Muscle of back (tissue), 13 donors: ENCODE measurements at places on chromosomes 1 and 21. TPM values are rescaled to one million over a fixed set of nuclear protein-coding genes. Genes with fewer than 3 reads are reported as not detected.

TNFSF18 gene
- 0.08 TPM for polyA plus RNA-seq

VHLL gene
- polyA plus RNA-seq, result not detected

S100A9 gene
- polyA plus RNA-seq, result 10.0 TPM

PKP1 gene
- polyA plus RNA-seq, result 1.9 TPM

TSPAN1 gene
- polyA plus RNA-seq, result 0.69 TPM

HFM1 gene
- polyA plus RNA-seq, result 1.2 TPM

ELF3 gene
- 0.27 TPM for polyA plus RNA-seq

CFAP126 gene
- polyA plus RNA-seq, result 0.38 TPM

CELA2A gene
- polyA plus RNA-seq, result not detected

NBPF10 gene
- 1.6 TPM for polyA plus RNA-seq

PLA2G4A gene
- polyA plus RNA-seq, result 3.4 TPM

C1QC gene
- polyA plus RNA-seq, result 47.9 TPM

WDR64 gene
- 0.34 TPM for polyA plus RNA-seq

TSTD1 gene
- 21.8 TPM for polyA plus RNA-seq

AMPD2 gene
- 41.4 TPM for polyA plus RNA-seq

CHIT1 gene
- 0.74 TPM for polyA plus RNA-seq

KRTAP19-3 gene
- not detected for polyA plus RNA-seq

AXDND1 gene
- 0.17 TPM for polyA plus RNA-seq

CHAF1B gene
- polyA plus RNA-seq, result 4.0 TPM

TTC39A gene
- 7.7 TPM for polyA plus RNA-seq

KCNT2 gene
- polyA plus RNA-seq, result 4.9 TPM

SYNC gene
- 30.0 TPM for polyA plus RNA-seq

DNAJC28 gene
- polyA plus RNA-seq, result 3.8 TPM

ANGPTL3 gene
- polyA plus RNA-seq, result 0.12 TPM

LHX4 gene
- 0.63 TPM for polyA plus RNA-seq

LENEP gene
- polyA plus RNA-seq, result 0.71 TPM

SAMD13 gene
- 8.6 TPM for polyA plus RNA-seq

ABCG1 gene
- 7.7 TPM for polyA plus RNA-seq

HP1BP3 gene
- polyA plus RNA-seq, result 182 TPM

CLCNKB gene
- polyA plus RNA-seq, result 0.22 TPM

MTARC1 gene
- 3.4 TPM for polyA plus RNA-seq

HNRNPCL4 gene
- polyA plus RNA-seq, result not detected

CASZ1 gene
- 35.0 TPM for polyA plus RNA-seq

S100A5 gene
- polyA plus RNA-seq, result not detected

ZRANB2 gene
- 98.7 TPM for polyA plus RNA-seq

SNX7 gene
- 27.0 TPM for polyA plus RNA-seq

MARK1 gene
- 13.2 TPM for polyA plus RNA-seq

KCNA3 gene
- 0.19 TPM for polyA plus RNA-seq

SPRR2E gene
- polyA plus RNA-seq, result not detected

PRAMEF15 gene
- polyA plus RNA-seq, result not detected

GBP4 gene
- polyA plus RNA-seq, result 4.5 TPM

AKR7A3 gene
- polyA plus RNA-seq, result 1.0 TPM

SLC30A2 gene
- polyA plus RNA-seq, result 0.75 TPM

CLCA2 gene
- not detected for polyA plus RNA-seq

HPDL gene
- polyA plus RNA-seq, result 1.5 TPM

A3GALT2 gene
- 0.27 TPM for polyA plus RNA-seq

GJA4 gene
- 37.5 TPM for polyA plus RNA-seq

PKNOX1 gene
- polyA plus RNA-seq, result 17.0 TPM

RNU1-3 gene
- not detected for polyA plus RNA-seq

RGS8 gene
- polyA plus RNA-seq, result 0.11 TPM

NGF gene
- polyA plus RNA-seq, result 2.6 TPM

PM20D1 gene
- polyA plus RNA-seq, result 0.14 TPM

SV2A gene
- 5.6 TPM for polyA plus RNA-seq

COL11A1 gene
- polyA plus RNA-seq, result 169 TPM

OLFML2B gene
- 129 TPM for polyA plus RNA-seq
